ENCODE measurements at places on chromosomes 16 and 17.

- DNase-seq = no peak
These were observed 4.8 kb downstream of the RHBDF2 start for GRCh38 chr17:76496464-76496863.

- no peak for DNase-seq
These were observed 87.6 kb downstream of the USP31 start for GRCh38 chr16:23061669-23062068.

DNA sequence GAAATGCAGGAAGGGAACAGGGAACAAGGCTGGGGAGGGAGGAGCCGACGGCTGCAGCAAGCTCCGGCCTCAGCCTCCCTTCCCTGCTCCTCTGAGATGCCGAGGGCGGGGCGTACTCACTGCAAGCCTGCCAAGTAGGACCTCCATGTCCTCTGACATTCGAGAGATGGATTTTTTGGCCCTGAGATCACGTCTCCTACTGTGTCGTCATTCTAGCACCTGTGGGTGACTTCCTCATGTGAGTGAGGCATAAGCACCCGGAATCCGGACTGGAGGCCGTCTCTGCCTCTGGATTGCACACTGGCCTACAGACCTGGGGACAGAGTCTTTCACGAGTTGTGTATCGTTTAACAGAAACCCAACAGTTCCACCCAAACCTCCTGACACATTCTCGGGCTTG, 14.5 kb downstream of the MRM3 start:
- no peak for DNase-seq

GRCh38 chr16:74830648-74831047, 56.0 kb upstream of the FA2H start:
- DNase-seq = no peak

- no peak for DNase-seq
These were observed 35.0 kb downstream of the ZCCHC14 start for GRCh38 chr16:87457709-87458423.
